ENCODE measurements at places on chromosomes 3 and 15.

DNA sequence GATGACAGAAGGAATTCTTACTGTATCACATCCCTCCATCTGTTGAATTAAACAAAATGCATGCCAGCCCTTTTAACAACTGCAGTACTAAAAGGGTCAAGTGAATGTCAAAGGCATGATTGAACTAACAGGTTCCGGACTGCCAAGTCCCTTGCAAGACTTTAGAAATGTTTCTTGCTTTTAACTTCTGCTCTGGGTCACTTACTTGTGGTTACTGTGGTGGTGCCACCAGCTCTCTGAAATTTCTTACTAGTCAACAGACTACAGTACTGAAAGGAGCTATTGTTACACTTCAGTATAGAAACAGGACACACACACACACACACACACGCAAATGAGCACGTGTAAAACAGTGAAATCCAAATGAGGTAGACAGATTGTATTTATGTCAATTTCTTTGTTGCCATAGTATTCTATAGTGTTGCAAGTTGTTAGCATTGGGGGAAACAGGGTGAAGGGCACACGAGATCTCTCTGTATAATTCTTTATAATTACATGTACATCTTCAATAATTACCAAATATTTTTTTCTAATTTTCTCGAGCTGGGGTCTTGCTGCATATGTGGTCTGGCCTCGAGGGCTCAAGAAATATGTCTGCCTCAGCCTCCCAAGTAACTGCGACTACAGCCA is 79.9 kb upstream of the SLC25A26 start:
- DNase-seq = no peak

DNA sequence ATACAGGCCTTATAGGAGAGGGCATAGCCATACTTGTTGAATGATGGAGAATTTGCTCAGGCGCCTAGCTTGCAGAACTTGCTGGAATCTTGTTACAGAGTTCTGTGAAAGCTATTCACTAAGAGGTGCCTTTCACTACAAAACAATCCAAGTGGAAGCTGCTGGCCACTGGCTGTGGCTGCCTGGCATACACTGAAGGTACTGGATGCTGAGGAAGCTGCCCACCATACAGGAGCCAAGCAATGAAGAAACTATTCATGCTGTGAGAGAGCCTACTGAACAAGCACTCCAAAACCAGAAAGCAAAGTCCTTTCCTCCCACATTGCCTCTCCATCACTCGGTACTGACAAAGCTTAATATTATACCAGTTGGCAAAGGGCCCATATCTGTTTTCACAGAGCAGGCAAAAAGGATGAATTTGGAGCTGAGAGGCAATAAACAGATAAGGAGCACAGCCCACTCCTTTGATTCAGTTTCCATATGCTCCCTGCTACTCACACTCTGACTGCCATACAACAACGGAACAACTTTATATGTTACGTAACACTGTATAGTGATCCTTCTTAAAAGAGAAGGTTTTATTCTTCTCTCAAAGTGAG is 192.6 kb upstream of the ALCAM start:
- no peak for DNase-seq

- DNase-seq = no peak
Measured at GRCh38 chr3:127217596-127218453, 24.9 kb downstream of the PRR23E start.

DNA sequence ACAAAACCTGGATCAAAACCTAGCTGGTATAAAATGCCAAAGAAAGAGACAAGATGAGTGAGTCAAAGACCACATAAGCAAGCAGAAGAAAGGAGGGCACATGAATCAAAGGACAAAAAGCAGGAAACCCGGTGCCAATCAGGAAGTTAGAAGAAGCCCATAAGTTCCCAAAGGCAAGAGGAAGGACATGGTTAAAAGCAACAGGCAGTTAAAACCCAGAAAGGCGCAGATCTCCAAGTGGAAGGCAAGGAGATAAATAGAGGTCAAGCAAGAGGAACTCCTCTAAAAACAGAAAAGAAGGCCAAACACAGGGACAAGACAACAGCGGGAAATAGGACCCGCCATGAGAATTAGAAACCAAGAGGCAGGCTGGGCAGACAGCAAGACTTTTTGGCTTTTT is 4.4 kb downstream of the TMOD2 start:
- no peak for DNase-seq

DNA sequence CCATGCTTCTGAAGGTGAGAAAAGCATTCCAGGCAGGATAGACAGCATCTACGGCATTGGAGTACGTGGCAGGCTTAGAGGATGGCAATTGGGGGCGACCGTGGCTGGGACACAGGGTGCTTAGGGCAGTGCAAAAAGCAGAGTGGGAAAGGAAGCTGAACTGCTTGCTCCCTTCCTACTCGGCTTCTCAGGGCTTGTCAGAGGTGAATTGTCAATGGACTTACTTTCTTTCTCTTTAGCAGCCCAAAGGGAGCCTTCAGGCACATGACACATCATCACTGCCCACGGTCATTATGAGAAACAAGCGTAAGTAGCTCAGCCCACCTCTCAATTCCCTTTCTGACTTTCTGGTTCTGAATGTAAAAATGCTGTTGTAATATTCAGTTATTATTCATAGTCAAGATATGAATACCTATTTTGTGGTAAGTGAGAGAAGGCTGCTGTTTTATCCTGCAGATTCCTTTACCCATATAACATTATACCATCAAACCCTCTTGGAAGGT is 84.3 kb downstream of the KLHL25 start:
- no peak for DNase-seq

GRCh38 chr3:182413682-182414081 is 379.6 kb upstream of the ATP11B start:
- DNase-seq = no peak

DNA sequence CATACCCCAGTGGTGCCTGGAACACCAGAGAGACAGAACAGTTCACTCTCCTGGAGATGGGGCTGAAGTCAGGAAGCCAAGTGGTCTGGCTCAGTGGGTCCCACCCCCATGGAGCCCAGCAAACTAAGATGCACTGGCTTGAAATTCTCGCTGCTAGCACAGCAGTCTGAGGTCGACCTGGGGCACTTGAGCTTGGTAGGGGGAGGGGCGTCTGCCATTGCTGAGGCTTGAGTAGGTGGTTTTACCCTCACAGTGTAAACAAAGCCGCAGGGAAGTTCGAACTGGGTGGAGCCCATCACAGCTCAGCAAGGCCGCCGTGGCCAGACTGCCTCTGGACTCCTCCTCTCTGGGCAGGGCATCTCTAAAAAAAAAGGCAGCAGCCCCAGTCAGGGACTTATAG is 272.0 kb downstream of the KLF13 start:
- DNase-seq = peak; percentile 29

- DNase-seq = peak; percentile 64
Measured at GRCh38 chr15:63226155-63226883, 36.9 kb downstream of the RAB8B start.
